ENCODE measurements at places on chromosomes 3 and 15.

- H3K36me3 ChIP-seq, result no peaks in the 10 kb centered on the region
- H3K4me1 ChIP-seq, result no peaks in the 10 kb centered on the region
- DNase-seq, result no peak
- H3K4me3 ChIP-seq, result no peak overlapping the region
- no peaks in the 10 kb centered on the region for H3K27me3 ChIP-seq
- H3K27ac ChIP-seq, result no peak overlapping the region
These were observed 151.9 kb upstream of the ARL6 start for GRCh38 chr3:97612632-97613031.

- no peaks in the 10 kb centered on the region for H3K36me3 ChIP-seq
- no peak overlapping the region for H3K4me3 ChIP-seq
These were observed 19.5 kb upstream of the COMMD2 start for GRCh38 chr3:149771652-149772271.

DNA sequence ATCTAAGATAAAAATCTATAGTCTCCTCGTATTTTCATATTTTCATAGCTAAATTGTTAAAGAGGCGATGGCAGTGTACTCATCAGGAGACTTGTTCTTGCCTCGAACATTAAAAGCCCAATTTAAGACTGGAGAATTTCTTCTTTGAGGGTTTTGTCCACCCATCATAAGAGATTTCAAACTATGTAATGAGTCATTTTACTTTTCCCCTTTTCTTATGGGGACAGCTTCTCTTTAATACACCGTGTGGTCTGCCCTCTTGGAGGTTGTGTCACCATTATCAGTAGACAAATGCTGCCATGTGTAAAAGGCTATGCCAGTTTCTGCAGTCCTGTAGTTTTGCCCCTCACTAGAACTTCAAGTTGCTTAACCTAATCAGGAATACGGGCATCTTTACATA lies 16.9 kb downstream of the TGFBR2 start:
- no peak overlapping the region for H3K4me3 ChIP-seq
- H3K36me3 ChIP-seq, result peaks cover 11% of the 10 kb centered on the region
- H3K27me3 ChIP-seq, result no peaks in the 10 kb centered on the region
- H3K4me1 ChIP-seq, result no peaks in the 10 kb centered on the region
- no peak for DNase-seq
- no peak overlapping the region for H3K27ac ChIP-seq

- no peak overlapping the region for H3K4me3 ChIP-seq
- no peak overlapping the region for H3K27ac ChIP-seq
- H3K36me3 ChIP-seq, result peaks cover 62% of the 10 kb centered on the region
- no peaks in the 10 kb centered on the region for H3K27me3 ChIP-seq
- peak; percentile 78 for DNase-seq
These were observed 14.3 kb downstream of the TPM1 start for GRCh38 chr15:63056829-63057228.

DNA sequence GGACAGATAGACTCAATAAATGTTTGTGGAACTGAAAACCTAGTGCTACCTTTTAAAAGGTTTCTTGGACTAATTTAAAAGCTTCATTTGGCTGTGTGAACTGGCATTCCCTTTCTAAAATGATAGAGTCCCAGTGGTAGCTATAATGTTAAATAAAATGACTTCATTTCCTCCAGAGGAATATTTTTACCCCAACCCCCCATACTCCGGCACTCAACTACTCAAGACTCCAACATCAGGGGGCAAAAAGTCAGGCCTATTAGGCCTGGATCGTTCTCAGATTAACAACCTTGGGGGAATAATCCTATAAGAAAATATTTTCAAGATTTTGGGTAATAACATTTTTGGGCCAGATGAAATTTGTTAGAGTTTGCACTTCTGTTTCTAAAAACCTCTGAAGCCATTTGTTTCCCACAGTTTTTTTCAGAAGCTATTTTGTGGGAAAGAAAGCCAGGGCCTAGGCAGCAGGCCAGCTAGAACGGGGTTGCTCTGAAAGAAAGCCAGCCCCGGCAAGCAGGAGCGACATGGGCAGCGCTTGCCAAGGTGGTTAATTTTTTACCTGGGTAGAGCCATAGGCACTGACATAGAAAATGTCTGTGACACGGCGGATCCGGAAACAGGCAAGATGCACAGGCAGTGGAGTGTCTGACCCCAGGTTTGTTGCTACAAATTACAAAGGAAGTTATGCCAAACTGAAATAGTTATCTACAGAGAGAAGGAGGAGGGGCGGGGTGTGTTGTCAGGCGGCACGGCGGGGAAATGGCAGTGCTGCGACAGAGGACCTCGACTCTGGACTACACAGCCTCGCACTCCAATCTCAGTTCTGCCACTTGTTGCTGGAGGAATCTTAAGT lies 84.6 kb downstream of the MAGI1 start:
- H3K4me1 ChIP-seq, result peaks cover 13% of the 10 kb centered on the region
- peak overlapping the region; percentile 72 for H3K27ac ChIP-seq
- DNase-seq, result peak; percentile 26

- DNase-seq, result no peak
- no peak overlapping the region for H3K27ac ChIP-seq
- H3K4me3 ChIP-seq, result no peak overlapping the region
- no peaks in the 10 kb centered on the region for H3K36me3 ChIP-seq
- no peaks in the 10 kb centered on the region for H3K27me3 ChIP-seq
These were observed 11.2 kb upstream of the ABTB1 start for GRCh38 chr3:127661600-127661999.

Data from muscle of leg (tissue), 16 donors.